ENCODE measurements at places on chromosomes 1 and 21.
A peak's percentile ranks its signal among the peaks of the same experiment; 100 is the strongest.

- DNase-seq: no peak
Measured at GRCh38 chr1:10525208-10525607, 50.5 kb downstream of the PEX14 start.

DNA sequence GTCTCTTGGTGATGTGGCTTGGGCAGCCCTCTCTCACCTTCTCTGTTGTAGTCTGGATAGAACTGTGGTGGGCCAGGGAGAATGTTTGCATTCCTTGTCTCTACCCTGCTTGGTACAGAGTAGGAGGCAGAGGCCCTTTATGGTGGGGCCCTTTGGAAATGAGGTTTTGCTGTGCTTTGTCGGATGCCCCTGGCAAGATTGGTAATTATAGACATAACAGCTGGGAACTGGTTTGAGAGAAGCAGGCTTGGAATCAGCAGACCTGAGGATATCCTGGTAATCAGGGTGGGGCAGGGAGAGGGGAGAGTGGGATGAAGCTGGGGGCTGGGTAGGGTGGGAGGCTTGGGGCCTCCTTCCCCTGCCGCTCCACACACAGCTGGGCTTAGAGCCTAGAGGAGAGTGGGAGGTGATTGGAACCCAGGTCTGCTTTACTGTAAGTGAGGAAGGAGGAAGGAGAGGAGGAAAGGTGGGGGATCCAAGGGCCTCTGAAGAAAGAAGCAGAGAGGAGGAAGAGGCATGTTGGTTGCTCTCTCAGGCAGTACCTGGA lies 5.0 kb downstream of the VANGL2 start:
- DNase-seq: no peak

- DNase-seq: no peak
Measured at GRCh38 chr1:203148579-203148978, 21.1 kb downstream of the ADORA1 start.

- no peak for DNase-seq
Measured at GRCh38 chr1:12153181-12153785, 13.5 kb upstream of the TNFRSF1B start.

DNA sequence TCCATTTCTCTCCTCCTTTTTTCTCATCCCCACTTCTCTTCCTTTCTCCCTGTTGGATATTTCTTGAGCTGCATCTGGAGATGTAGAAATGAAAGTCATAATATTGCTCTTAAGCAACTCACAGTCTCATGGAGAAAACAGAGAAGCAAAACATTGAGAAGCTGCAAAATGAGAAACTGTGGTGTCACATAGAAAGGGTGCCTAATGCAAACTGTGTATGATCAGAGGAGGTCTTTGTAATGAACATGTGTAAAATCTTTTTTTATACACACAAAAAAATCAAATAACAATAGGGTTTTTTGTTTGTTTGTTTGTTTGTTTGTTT lies 11.8 kb upstream of the SLAMF7 start:
- DNase-seq: no peak

DNA sequence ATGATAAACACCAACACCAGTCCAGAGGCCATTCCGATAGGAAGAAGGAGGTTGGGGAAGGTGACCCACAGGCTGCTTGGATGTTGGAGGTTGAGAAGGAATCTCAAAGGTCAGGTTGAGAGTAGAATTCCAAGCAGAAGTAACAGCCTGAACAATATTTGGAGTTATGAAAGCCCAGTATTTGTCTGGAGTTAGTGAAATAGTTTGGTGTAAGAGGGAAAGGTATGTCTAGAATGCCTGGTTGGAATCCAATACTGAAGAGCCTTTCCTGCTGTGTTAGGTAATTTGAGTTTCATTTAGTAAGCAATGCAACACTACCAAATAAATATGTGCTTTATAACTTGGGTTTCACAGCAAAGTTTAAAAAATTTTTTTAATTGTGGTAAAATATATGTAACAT lies 70.5 kb upstream of the MCOLN3 start:
- DNase-seq: no peak

DNA sequence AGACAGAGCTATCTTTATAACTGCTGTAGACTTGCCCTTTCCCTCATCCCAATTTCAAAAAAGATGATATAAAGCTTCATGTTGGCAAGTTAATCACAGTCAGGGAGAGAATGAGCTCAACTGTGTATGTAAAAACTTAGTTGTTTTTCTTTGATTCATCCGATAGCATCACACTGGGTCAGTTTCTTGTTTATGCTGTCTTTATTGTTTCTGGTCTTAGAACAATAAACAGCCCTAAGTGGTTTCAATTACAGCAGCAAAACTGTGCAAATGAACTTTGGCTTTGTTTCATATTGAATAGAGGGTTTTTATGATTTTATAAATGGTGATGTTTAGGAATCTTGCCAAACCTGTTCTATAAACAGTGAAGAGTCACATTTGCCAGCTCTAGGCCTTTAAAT lies 423.8 kb upstream of the CXADR start:
- DNase-seq: peak; percentile 58

DNA sequence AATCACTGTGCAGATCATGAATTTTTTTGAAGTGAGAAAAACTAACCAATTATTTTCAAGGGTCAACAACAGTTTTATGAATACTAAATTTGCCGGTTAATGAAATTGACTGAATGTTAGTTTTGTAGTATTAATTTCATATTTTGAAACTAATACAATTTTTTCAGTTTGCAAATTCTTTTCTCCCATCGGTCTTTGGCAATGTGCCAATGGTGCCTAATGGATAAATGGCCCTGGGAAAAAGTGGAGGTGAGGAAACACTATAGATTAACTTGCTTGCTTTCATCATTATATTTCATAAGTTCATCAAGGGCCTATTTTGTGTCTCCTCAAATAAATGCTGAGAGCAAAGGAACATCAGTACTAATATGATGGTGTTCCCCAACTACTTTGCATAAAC lies 4.1 kb downstream of the C1orf141 start:
- no peak for DNase-seq

DNA sequence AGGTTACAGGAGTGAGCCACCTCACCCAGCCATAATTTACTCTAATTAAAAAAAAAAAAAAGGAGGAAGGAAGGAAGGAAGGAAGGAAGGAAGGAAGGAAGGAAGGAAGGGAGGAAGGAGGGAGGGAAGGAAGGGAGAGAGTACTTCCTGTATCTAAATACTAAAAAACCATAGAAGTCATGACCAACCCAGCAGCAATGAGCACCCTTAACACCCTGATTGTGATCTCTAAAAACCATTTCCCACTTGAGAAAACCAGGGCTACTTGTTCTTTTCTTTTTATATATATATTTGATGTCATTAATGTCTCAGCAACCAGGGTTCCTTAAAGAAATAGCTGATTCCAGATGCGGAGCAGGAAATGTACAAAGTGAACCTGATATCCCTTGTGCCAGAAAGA lies 31.2 kb downstream of the ARID4B start:
- no peak for DNase-seq

DNA sequence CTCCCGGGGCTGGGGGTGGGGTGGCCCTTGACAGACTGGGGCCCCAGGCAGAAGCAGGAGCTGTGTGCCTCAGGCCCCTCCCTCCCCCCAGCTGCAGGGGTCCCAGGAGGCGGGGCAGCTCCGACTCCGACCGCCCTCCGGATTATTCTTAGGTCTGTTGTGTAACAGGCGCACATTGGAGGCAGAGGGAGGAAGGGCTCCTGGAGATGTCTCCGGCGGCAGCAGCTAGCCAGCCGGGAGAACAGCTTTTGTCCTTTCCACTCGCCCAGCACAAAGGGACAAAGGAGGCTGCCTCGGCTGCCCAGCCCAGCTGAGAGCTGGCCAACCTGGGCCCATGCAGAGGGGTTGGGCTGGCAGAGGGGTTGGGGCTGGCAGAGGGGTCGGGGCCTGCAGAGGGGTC lies 29.7 kb upstream of the PLCH2 start:
- no peak for DNase-seq

GRCh38 chr1:216448011-216448510 lies 24.8 kb upstream of the USH2A start:
- no peak for DNase-seq

GRCh38 chr1:101733340-101733739 lies 263.4 kb downstream of the OLFM3 start:
- DNase-seq: no peak

DNA sequence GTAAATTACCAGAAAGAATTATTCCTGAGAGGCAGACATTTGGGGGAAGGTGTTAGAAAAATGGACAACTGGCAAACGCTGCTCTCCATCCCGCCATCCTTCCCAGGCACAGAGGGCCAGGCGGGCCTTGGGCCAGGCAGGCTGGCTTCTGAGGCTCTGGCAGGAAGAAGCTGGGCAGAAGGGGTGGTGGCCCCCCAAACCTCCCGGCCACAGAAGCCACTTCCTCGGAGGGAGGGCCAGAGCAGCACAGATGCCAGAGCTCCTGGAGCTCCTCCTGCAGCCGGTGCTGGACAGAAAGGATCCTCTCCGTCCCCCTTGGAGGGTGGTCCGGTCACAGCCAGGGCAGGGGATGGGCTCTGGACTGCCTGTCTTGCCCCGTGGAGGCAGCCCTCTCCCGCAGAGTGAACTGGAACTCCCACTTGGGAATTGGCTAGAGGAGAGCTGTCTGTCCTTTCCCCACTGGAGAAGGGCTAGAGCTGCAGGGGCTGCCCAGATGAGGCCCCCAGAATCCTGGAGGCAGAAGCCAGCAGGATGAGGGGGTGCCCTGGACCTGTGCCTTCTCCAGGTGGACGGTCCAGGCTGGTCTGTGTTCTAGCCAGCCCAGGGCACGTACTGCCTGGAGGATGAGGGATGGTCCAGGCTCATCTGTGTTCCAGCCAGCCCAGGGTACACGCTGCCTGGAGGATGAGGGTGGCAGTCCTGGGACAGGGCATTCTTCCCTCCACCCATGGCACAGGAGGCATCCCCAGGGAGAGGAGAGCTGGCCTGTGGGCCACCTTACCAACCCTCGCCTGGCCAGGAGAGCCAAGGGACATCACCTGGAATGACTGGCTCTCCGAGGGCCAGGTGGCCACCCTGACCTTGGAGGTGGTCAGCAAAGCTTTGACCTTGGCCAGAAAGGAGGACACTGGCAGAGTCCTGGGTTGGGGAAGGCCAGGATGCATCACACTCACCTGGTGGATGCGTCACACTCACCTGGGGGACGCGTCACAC lies 47.4 kb upstream of the ACTRT2 start:
- DNase-seq: no peak

DNA sequence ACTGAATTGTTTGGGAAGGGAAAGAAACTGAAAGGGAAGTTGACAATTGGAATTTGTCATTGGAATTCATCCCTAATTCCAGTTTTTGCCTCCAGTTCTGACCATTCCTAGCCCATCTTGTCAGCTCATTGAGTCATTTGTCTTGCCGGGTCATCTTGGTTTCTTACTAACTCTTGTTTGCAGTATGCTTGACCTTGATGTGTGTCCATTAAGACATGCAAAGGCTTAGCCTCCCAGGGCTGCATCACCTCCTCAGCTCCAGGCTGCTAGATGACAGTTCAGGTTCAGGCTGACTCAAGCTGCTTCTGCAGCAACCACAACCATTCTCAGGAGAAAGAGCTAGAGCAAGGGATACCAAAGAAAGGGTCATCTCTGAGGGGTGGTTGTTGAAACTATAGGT lies 151.3 kb upstream of the PTGFR start:
- DNase-seq: no peak

- no peak for DNase-seq
Measured at GRCh38 chr1:101116006-101116405, 90.4 kb upstream of the DPH5 start.

- DNase-seq: no peak
Measured at GRCh38 chr1:30425046-30425445, 298.3 kb downstream of the MATN1 start.

DNA sequence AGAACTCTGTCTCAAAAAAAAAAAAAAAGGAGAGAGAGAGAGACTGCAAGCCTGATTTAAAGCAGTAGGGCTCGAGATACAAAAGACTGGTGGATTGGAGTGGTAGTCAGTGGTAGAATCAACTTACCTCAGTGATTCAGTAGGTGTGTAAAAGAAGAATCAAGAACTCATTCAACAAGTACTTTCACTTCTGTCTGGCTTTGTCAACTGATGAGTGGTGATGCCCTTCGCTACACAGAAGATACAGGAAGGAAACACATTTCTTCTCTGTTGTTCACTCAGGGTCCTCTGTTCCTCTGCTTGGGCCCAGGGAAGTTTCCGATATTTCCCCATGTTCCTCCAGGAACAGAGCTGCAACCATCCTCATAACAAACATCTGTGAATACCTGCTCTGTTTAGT lies 68.6 kb upstream of the COG2 start:
- DNase-seq: no peak

DNA sequence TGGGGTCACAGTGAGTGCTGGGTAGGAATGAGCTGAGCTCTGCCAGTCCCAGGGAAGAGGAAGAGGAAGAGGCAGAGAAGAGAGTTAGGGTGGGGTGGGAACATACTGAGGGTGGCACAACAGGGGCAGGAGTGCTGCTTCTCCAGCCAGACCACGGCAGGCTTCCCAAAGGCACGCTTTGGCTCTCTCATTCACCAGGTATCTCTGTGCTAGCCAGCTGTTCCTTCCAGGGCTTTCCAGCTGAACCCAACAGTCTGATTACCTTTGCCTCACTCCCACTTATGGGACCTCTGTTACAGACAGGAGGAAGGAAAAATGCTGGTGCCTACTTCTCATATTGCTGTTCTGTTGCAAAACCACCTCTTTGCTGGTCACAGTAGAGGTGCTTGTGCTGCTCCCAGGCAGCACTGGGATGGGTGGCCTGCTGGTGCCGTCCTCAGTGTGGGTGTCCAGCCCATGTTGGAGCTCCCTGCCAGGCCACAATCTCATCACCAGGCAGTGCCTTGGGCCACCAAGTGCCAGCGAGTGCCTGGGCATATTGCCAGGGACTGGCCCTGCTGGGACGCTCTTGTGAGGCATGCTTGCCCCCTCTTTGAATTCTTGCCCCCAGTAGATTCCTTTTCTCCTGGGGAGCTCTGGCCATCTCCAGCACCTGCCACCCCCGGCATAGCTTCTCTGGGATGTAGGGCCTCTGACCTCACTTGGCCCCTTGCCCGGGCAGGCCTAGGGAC lies 2.1 kb downstream of the ADORA1 start:
- DNase-seq: no peak

GRCh38 chr1:243926803-243927245 lies 76.8 kb upstream of the AKT3 start:
- DNase-seq: no peak

DNA sequence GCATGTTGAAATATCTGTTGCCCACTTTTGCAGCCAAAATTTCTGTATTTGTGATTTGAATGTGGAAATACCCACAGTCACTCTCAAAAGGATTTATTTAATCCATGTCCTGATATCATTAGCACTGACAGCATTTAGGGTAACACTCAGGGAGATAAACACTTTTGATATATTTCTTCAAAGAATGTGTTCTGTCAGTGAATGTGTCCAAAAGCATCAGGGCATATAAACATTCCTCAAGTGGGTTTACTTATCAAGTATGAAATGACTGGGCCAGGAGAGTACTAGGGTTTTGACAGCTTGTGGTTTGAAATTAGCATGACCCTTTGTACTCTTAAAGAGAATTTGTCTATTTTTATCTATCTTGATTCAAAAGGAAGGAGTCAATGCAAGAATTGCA lies 1302.1 kb upstream of the ADGRL2 start:
- DNase-seq: no peak

GRCh38 chr1:37332126-37332525 lies 142.3 kb upstream of the ZC3H12A start:
- no peak for DNase-seq

GRCh38 chr1:1942753-1943656 lies 23.9 kb upstream of the TMEM52 start:
- DNase-seq: no peak
